Kidney (tissue), 22 donors: ENCODE measurements at places on chromosomes 12 and 14.

GRCh38 chr12:21800011-21800410, 25.5 kb upstream of the KCNJ8 start:
- DNase-seq, result no peak

DNA sequence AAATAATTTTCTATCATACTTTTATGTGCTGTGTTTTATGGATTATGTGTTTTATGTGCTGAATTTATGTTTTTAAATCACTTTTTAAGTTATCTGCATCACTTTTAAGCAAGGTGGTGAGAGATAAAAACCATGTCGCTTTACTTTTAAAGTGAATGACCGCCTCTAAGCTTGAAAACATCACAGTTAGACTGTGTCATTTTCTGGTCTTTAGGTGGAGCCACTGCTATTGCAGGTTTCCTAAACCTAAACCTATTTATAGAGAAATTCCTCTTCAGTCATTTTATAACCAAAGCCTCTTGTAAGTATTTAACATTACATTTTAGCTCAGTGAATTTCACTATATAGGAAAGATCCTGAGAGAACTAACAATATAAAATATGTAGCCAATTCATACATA, 21.0 kb upstream of the MDM2 start:
- no peak for DNase-seq

DNA sequence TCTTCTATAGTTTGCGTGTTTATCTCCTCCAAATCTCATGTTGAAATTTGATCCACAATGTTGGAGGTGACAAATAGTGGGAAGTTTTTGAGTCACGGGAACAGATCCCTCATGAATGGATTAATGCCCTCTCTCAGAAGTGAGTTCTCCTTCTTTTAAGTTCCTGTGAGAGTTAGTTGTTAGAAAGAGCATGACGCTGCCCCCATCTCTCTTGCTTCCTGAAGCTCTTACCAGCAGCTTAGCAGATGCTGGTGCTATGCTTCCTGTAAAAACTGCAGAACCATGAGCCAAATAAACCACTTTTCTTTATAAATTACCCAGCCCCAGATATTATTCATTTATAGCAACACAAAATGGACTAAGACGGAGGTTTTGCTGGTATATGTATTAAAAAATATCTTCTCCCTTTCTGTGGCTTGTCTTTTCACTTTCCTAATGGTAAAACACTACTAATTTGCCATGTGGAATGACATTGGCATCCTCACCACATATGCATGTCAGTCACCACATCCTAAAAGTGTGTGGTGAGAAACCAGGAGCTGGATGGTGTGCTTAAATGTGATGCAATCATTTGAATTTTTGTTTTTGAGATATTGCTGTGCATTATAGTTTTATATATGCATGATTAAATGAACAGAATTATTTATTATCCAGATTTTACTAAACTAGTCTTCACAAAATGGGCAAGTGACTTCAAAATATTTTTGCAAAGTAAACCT, 449.3 kb downstream of the ADAMTS20 start:
- DNase-seq, result no peak

- no peak for DNase-seq
Observed at GRCh38 chr14:101239065-101239464, 322.2 kb upstream of the DIO3 start.

- DNase-seq, result no peak
Observed at GRCh38 chr14:32259368-32260013, 56.4 kb upstream of the RNU6-8 start.

GRCh38 chr12:3651585-3652424, 101.1 kb downstream of the CRACR2A start:
- no peak for DNase-seq

DNA sequence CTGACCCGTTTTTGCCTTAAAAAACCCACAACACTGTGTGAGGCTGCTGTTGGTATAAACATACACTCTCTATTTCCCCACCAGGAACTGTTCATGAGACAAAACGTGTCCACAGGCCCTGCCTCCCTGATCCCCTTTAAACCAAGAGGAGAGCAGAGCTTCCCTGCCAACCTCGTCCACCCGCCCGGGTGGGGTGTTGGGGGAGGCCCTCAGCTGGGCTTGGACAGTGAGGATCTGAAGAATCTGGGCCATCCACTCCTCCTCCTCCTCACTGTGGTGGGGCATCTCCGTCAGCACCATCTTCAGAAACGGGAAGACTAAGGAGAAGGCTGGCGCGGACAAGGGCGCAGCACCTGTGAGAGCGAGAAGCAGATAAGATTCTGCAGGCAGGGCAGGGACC, 36.8 kb downstream of the GCN1 start:
- no peak for DNase-seq

GRCh38 chr12:94571556-94571955, 78.8 kb downstream of the TMCC3 start:
- DNase-seq, result peak; percentile 72

GRCh38 chr14:71594821-71595220, 337.4 kb upstream of the RGS6 start:
- no peak for DNase-seq

- peak; percentile 75 for DNase-seq
Observed at GRCh38 chr14:72000907-72001306, 68.7 kb downstream of the RGS6 start.

DNA sequence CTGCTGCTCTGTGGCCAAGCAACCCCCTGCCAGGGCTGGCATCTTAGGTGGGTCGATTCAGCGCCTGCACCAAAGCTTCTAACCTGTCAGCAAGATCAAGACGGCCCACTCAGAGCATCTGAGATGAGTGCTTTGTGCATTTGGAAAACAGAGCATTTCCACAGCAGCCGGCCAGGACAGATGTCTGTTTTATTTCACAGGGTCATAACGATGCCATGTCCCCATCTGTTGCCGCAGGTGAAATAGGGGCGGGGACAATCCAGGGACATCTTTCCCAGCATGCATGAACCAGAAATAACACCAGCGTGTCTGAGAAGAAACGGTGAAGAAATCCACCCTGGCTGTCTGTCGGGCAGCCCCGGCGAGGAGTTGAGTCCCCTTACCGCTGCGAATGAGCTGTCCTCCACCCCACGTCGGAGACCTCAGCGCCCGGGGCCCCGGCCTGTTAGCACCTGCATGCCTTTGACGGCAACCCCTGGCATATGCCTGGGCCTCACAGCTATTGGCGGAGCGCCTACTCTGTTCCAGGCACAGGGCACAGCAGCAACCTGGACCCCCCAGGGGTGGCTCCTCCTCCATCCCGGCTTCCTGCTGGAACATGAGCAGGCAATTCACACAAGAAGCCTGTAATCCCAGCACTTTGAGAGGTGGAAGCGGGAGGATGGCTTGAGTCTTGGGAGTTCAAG, 30.6 kb upstream of the ULK1 start:
- no peak for DNase-seq

- peak; percentile 83 for DNase-seq
Observed at GRCh38 chr12:105562199-105562971, 231.9 kb downstream of the C12orf75 start.
